ENCODE measurements at places on chromosomes 16 and 17.

DNA sequence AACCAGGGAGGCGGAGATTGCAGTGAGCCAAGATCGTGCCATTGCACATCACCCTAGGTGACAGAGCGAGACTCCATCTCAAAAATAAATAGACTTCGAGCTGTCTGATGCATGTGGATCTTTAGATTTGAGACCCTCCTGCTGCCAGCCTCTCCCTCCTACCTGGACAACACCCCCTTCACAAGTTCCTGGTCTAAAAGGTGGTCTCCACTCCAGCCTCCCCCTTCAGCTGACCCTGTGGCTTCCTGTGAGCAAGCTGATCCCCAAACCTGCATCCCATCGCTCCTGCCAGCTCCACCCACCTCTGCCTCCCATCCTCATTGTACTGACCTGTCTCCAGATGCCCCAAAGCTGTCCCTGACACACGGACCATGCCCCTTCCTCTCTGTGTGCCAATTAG is 27.1 kb upstream of the FAAP100 start:
- no peak for DNase-seq

DNA sequence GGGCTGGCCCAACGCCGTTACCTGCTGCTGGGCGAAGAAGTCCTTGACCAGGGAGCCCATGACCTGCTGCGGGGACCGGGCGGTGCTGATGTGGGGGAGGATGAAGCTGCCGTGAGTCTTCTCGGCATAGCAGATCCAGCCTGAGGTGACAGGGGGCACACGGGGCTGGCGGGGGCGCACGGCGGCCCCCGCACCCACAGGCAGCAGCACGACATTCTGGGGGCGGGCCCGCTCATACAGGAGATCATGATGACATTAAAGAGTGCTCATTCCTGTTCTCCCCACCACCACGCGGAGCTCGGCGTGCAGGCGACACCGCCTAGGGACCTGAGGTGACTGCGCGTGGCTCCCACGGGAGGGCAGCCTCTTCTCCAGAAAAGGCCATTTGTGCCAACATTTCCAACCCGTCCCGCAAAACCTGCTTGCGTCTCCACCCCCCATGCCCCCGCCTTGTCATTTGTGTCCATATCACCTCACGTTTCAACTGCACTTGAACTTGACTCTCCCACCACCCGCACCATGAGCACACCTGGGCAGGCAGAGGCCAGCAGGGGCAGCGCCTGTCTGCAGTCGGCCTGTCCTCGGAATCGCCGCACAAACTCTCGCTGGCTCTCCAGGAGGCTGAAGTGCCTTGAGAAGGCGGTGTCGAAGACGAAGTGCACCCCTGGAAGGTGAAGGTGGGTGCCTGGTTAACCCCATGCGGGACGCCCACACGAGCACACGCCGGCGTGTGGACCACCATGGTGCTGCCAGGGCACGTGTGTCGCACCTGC is 6.4 kb downstream of the CIAO3 start:
- DNase-seq = no peak

- no peak for DNase-seq
These were observed 42.7 kb downstream of the GNA13 start for GRCh38 chr17:65013613-65014391.

DNA sequence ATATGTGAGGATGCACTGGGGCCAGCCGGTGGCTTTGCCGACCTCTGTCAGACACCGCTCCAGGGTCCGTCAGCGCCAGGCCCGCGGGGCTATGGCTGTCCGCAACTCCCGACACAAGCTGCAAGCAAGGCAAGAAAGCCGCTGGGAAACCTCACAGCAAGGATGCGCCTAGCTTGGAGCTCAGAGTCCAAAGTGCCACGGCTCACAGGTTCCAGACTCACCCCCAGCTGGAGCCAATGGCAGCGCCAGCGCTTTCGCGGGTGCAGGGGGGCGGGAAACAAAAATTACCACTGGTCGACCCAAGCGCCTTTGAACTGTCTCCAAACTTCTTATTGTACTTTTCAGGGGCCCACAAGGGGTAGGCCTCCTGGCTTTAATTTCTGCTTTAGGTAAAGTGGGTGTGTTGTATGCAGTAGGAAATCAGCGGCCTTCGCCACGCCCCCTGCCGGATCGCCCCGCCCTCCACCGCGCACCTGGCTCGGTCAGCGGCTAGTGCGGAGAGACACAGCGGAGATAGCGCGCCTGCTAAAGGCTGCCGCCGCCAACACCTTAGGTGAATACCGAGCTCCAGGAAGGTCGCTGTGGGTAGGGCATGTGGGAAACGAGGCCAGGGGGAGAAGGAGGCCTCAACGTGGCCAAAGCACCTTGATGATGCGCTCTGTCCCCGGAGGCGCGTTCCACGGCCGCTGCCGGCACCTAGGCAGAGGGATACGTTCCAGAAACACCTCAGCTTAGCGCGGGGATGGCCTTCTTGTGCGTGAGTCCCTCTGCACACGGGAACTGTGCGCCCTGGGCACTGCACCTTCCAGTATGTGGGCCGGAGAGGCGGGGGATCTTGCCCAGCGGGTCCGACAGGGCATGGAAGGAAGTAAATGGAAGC is 61.0 kb upstream of the RBL2 start:
- peak; percentile 75 for DNase-seq

DNA sequence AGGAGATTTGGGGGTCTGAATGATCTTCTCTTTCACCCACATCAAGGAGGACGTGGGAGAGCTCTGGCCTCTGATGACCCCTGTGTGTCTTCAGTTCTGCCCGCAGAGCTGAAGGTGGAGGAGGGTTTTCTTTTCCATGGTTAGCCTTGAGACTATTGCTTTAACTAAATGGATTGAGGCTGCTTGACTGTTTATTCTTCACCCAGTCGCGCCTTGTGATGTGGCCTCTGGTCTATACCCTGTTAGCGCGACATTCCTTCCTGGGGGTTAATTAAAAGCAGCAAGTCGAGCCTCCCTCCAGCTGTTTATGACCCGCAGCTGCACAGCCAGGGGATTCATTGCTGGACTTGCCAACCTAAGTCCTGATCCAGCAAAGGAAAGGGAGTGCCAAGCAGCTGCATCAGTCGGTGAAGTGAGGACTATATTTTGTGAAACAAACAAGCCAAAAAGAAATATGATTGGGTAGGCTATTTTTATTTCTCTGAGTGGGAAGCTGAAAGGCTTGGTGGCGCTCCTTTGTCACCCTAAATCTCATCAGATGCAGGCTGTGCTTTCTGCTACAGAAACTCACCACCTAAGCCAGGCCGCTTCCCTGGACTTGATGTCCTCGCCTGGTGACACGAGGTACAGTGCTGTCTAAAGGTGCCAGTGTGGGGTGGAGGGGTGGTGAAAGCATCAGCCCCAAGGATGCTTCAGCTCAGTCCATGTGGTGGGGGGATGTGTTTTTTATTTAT is 11.0 kb upstream of the SEC14L1 start:
- DNase-seq = no peak

DNA sequence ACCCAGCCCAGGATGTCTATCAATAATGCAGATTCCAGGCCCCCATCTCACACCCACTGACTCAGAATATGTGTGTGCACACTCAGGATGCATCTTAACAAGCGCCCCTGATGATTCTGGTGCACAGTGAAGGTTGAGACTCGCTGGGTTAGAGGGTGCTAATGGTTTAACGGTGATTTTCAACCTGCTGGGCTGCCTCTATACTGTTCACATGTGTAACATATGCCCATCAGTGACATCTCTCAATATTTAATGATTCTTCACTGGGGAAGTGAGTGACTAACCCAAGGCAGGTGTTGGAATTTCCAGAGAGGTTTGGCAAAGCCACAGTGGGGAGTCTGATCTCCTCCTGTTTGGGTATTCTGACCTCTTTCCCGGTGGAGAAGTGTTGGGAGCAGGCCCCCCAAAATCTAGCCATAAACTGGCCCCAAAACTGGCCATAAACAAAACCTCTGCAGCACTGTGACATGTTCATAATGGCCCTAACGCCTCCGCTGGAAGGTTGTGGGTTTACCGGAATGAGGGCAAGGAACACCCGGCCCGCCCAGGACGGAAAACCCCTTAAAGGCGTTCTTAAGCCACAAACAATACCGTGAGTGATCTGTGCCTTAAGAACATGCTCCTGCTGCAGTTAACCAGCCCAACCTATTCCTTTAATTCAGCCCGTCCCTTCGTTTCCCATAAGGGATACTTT is 4.1 kb upstream of the DOC2B start:
- DNase-seq = no peak

DNA sequence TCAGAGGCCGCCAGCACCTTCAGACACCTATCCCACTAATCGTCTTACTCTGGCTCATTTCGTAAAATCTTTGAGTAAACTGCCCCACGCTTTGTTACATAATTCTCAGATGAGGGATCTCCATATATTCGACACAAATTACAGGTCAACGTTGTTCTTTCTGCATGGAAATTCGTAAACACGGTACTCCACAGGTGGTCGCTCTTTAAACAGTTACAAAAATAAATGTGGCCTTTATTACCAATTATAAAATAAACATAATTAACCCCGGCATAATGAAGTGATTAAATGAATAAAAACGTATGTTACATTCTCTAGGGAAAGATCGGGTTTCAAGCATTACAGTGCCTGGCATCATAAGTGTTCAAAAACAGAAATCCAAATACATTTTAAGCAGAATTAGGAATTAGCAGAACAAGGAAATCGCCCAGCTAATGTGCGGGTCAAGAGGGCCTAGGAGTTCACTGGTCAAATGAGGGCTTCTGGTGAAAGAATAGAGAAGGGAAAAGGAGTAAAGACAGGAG is 943 bp upstream of the PIP4K2B start:
- no peak for DNase-seq

GRCh38 chr17:49970498-49970897 is 1.5 kb downstream of the DLX4 start:
- DNase-seq = no peak

GRCh38 chr16:63289834-63290460 is 1253.7 kb upstream of the CDH8 start:
- DNase-seq = no peak

DNA sequence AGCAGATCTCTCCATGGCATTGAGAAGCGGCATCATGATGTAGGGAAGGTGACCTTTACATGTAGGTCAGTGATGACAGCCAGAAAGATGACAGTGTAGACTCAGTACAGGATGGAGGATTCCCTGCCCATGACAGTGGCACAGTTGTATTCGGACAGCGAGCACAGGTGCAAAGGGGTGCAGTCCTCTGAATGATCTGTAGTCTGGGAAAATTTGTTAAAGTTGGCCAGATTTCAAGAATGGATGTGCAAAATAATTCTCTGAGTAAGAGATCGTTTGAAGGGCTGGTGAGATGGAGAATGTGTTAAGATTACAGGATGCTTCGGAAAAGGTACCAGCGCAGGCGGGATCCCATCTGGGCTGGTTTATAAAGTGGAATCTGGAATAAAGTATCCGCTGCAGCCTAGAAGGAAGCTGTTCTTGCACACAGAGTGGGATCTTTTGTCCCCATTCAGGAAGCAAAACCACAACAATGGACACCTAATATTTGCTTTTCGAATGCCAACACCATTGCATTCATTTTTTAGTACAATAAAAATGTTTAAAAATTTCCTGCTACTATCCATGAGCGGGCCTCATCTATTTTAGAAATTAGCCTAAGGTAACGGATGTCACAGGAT is 101.2 kb downstream of the RPTOR start:
- DNase-seq = no peak

DNA sequence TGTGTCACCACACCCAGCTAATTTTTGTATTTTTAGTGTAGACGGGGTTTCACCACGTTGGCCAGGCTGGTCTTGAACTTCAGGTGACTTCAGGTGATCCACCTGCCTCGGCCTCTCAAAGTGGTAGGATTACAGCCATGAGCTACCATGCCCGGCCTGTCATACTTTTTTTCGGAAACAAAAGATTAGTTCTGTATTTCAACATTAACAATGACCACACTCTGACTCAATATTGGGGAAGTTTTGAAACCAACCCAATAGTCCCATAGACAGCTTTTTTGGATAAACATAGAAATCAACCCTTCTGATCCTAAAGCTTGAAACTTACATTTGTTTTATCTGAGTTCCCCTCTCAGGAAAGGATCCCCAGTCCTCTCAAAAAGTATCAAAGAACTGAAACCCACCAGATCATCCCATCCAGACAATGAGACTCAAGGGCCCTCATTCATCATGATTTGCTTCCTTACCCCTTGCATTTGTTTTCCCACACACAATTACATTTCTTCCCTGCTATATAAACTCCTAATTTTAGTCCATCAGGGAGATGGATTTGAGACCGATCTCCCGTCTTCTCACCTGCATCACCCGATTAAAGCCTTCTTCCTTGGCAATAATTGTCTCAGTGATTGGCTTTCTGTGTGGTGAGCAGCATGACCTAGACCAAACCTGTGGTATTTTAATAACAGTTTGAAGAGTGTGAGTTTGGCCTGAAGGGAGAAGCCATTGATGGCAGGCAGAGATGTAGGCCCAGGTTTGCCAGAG is 7.2 kb upstream of the AGRP start:
- no peak for DNase-seq

DNA sequence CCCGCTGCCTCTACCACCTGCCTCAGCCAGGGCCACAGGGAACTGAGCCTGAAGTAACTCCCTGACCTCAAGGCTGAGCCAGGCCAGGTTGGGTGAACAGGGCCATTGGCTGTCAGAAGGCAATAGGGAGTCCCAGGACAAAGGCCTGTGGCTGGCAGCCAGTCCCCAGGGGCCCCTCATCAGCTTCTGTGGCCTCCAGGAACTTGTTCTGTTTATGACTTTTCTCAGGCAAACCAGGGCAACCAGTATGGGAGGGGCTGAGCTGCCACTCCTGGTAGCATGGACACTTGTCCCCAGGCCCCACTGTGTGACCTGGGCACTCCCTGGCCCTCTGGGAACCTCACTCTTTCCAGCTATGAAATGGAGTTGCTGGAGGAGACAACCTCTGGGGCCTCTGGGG is 40.1 kb downstream of the CPNE2 start:
- no peak for DNase-seq

GRCh38 chr16:49108611-49109010 is 173.0 kb downstream of the CBLN1 start:
- no peak for DNase-seq

DNA sequence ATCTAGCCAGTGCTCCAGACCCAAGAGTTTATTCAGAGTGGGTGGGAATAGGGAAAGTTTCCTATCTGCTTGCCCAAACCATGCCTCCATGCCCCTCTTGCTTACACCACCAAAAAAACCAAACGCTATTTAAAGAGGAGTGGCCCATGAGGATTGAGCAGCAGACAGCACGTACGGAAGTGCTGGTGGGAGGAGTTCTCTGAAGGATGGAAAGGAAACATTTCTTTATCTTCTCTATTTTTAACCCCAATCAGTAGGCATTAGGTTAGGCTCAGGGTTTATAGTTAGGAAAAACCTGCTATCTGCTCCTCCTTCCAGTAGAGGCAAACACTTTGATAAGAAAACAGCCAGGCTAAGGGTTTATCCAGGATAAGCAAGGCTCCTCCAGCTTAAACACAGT is 235.3 kb downstream of the ZFHX3 start:
- no peak for DNase-seq

DNA sequence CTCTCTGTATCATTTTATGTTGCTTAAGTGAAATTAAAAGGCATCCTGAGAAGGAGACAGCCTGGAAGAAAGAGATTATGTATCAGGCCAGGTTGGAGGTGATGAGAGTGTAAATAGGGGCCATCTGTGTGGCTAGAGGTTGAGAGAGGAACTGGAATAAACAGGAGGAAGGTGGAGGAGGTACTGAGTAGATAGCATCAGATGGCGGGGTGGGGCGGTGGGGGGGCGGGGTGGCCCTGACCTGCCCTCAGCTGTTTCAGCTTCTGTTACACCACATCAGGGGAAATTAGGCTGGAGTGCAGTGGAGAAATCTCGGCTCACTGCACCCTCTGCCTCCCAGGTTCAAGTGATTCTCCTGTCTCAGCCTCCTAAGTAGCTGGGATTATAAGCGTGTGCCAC is 6.9 kb upstream of the KCNG4 start:
- DNase-seq = no peak

GRCh38 chr16:56728027-56728426 is 1.9 kb upstream of the NUP93 start:
- no peak for DNase-seq

- no peak for DNase-seq
These were observed 309.5 kb upstream of the PMFBP1 start for GRCh38 chr16:72481419-72481818.

Measured in stimulated activated CD4-positive, alpha-beta T cell treated with anti-CD3 and anti-CD28 coated beads, Interleukin-1b, Interleukin-23, amount 100 ng/mL, for 4 hours (primary cell).